ENCODE measurements at places on chromosomes 5 and 9. TPM values are rescaled to one million over a fixed set of nuclear protein-coding genes. Genes with fewer than 3 reads are reported as not detected.

- no peak overlapping the region for H3K27ac ChIP-seq
- H3K27me3 ChIP-seq, result no peaks in the 10 kb centered on the region
- no peaks in the 10 kb centered on the region for H3K36me3 ChIP-seq
- no peaks in the 10 kb centered on the region for H3K4me1 ChIP-seq
These were observed 39.3 kb upstream of the CHD1 start for GRCh38 chr5:98968056-98968564.

- peaks cover 6% of the 10 kb centered on the region for H3K36me3 ChIP-seq
- H3K4me3 ChIP-seq, result no peak overlapping the region
- DNase-seq, result no peak
- H3K4me1 ChIP-seq, result no peaks in the 10 kb centered on the region
- H3K27me3 ChIP-seq, result no peaks in the 10 kb centered on the region
These were observed 22.8 kb downstream of the RAB14 start for GRCh38 chr9:121178676-121179372.

AFF4 gene
- total RNA-seq, result 52.4 TPM

DNA sequence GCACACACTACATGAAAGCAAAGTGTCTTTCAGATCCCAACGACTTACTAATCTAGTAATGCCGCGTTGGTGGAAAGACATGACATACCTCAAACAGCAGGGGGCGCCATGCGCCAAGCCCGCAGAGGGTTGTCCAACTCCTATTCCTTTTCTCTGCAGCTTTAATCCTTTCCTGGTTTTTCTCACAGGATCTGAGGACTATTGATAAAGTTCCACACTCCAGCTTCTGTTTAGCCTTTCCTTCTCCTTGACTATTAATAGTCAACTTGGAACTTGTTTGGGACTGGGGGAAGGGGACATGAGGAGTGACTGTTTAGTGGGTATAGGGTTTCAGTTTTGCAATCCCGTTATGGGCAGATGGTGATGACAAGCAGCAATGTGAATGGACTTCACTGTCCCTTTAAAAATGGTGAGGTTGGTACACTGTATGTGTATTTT lies 62.9 kb downstream of the OTULIN start:
- no peak overlapping the region for H3K27ac ChIP-seq
- peaks cover 3% of the 10 kb centered on the region for H3K36me3 ChIP-seq
- H3K27me3 ChIP-seq, result no peaks in the 10 kb centered on the region
- H3K4me3 ChIP-seq, result no peak overlapping the region

- DNase-seq, result no peak
- no peak overlapping the region for H3K27ac ChIP-seq
These were observed 134.6 kb upstream of the PHYKPL start for GRCh38 chr5:178366998-178367735.

- no peak overlapping the region for H3K27ac ChIP-seq
- no peaks in the 10 kb centered on the region for H3K36me3 ChIP-seq
- H3K4me3 ChIP-seq, result no peak overlapping the region
- no peaks in the 10 kb centered on the region for H3K27me3 ChIP-seq
- no peaks in the 10 kb centered on the region for H3K4me1 ChIP-seq
- no peak for DNase-seq
These were observed 143.5 kb upstream of the MRPS30 start for GRCh38 chr5:44665101-44665701.

GRCh38 chr5:96033116-96033515 lies 71.5 kb upstream of the ELL2 start:
- no peaks in the 10 kb centered on the region for H3K36me3 ChIP-seq
- no peaks in the 10 kb centered on the region for H3K27me3 ChIP-seq
- no peak overlapping the region for H3K27ac ChIP-seq
- H3K4me3 ChIP-seq, result no peak overlapping the region
- no peak for DNase-seq

GRCh38 chr9:72039532-72039931 lies 20.9 kb downstream of the C9orf57 start:
- no peak for DNase-seq
- no peak overlapping the region for H3K4me3 ChIP-seq
- no peak overlapping the region for H3K27ac ChIP-seq
- H3K36me3 ChIP-seq, result no peaks in the 10 kb centered on the region

DNA sequence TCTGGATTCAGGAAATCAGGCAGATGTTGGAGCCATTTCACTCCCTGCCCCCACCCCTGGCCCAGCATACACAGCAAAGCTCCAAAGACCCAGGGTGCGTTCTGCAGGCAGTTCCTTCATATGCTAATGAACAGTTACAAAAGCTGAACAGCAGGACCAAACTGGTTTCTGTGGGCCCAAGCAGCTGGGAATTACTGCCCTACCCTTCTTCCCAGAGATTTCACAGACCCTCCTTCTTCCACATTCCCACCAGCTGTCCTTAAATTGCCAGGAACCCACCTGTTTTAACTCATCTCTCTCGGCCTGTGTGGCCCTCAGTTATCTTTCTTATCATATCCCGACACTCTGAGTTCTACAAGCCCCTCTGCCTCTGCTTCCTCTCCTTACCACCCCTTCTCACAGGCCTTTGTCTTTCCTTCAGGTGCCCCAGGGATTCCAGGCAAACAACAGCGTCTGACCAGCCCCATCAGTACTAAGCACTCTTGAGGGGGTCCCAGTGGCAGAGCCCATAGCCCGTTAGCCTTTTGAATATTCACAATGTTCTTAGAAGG lies 10.6 kb upstream of the F2RL1 start:
- H3K36me3 ChIP-seq, result no peaks in the 10 kb centered on the region
- DNase-seq, result no peak
- no peaks in the 10 kb centered on the region for H3K4me1 ChIP-seq
- H3K4me3 ChIP-seq, result no peak overlapping the region
- H3K27ac ChIP-seq, result no peak overlapping the region

- no peak overlapping the region for H3K27ac ChIP-seq
- H3K4me1 ChIP-seq, result no peaks in the 10 kb centered on the region
- H3K36me3 ChIP-seq, result peaks cover 21% of the 10 kb centered on the region
- DNase-seq, result no peak
These were observed 42.2 kb downstream of the OSMR start for GRCh38 chr5:38888041-38888440.

ANKRD18A gene
- total RNA-seq, result under 0.01 TPM

ZNF483 gene
- total RNA-seq, result 19.7 TPM

SOX30 gene
- total RNA-seq, result 0.33 TPM

All from sigmoid colon (tissue), 7 donors.